Right ventricle myocardium inferior (tissue), 1 donor: ENCODE measurements at places on chromosomes 2 and 18. TPM values are rescaled to one million over a fixed set of nuclear protein-coding genes. Genes with fewer than 3 reads are reported as not detected.

DNA sequence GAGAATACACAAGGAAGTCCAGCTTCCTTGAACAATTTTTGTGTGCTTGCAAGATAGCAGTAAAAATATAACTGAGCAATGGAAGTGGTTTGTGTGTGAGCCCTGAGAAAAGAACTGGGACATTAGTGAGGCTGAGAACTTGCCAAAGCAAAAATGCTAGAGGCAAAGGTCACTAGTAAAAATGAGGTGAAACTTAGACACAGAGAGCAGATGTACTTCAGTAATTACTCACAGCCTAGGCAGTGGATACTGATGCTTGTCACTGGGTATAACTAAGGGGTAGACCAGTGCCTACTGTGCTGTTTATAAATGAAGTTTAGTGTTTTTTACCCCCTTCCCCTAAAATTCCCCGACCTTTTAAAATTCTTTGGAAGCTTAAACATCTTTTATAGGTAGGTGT is 450.1 kb downstream of the LPIN1 start:
- DNase-seq, result no peak

The CHRND gene
- not detected for total RNA-seq

The CD28 gene
- total RNA-seq, result 0.78 TPM

DNA sequence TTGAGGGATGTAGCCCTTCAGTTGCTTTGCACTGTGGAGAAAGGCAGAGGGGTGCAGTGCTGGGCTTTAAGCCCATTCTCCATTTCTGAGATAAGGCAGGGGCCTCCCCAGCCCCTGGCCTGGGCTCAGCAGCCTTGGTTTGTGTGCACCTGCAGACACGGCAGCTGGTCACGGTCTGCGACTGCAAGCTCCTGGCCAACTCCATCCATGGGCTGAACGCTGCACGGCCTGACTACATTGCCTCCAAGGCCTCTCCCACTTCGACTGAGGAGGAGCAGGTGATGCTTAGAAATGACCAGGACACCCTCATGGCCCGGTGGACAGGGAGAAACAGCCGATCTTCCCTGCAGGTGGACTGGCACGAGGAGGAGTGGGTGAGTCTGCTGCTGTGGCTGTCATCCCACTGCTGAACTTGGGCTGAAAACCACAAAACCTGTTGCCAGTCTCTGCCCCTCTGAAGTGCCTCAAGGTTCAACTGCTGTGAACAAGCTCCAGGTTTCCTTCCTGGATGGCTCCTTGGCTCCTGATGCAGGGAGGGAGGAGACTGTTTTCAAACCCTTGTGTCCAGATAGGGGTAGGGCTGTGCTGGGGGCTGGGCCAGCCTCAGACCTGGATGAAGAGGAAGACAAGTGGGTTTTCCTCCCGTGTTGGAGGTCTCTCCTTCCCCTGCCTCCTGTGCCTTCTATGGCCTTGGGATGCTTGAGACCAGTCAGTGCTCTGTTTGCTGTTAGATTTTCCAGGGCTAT is 54.0 kb downstream of the COA5 start:
- no peak for DNase-seq

- no peak for DNase-seq
Measured at GRCh38 chr18:44689736-44690135, 9.0 kb downstream of the SETBP1 start.

The EPHA4 gene
- 14.2 TPM for total RNA-seq

DNA sequence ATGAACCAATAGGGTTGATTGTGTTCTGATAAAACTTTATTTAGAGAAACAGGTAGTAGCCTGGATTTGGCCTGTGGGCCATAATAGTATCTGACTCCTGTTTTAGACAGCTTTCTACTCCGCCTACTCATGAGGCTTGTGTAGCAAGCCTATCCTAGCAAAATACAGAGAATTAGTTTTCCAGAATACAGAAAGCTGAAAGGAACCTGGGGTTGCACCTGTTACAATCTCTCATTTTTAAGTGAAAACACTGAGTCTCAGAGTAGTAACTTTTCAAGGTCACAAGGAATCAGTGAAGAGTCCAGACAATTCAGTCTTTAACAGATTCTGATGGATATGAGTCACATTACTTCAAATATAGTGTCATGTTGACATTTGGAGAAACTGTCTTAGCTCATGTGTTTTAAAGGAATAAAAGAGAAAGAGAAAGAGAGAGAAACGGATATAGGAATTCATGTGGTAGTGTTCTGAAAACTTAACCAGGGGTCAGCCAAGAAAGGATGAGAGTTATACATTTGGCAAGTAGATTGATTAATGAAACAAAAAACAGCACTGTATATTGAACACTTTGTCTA is 17.0 kb downstream of the ARHGAP28 start:
- no peak for DNase-seq

DNA sequence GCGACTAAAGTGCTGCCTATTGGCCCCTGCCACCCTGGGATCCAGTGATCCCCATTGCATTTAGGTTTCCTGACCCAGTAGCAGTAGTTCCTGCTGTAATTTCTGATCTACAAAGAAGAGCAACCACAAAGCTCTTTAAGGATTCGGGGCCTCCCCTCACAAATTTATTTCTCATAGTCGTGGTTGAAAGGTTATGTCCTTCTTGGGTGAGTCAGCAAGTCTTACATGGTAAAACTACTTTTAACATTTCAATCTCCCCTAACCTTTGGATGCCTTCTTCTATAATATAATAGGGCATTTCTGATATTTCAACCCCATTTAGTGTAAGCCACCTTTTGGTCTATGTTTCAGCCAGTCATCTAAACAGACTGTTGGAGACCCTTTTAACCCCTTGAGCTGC is 14.9 kb downstream of the PIKFYVE start:
- DNase-seq, result no peak

The PLEKHM3 gene
- total RNA-seq, result 13.6 TPM

- peak; percentile 42 for DNase-seq
Measured at GRCh38 chr2:241755166-241755565, 20.7 kb downstream of the D2HGDH start.

DNA sequence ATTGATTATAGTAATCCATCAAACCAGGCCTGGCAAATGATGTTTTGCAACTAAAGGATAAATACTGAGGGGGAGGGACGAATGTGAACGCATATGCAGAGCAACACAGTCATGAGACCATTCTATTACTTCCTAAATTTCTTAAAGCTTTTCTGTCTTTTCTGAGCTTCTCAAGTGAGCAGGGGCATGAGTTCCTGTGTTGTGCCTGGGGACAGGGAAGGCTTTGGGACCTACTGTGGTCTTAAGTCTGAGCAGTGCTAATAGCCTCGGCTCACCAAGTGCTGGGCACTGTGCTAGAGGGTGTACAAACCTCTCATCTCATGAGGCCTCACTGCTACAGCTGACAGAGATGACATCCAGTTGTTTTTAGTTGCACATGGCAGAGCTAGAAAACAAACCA is 182.4 kb downstream of the NEDD4L start:
- DNase-seq, result no peak

- no peak for DNase-seq
Measured at GRCh38 chr2:236605345-236605734, 35.7 kb downstream of the ACKR3 start.

The PAX3 gene
- not detected for total RNA-seq

The EFR3B gene
- total RNA-seq, result 4.1 TPM

The KCNG3 gene
- not detected for total RNA-seq

The VWA3B gene
- 0.38 TPM for total RNA-seq

GRCh38 chr2:74383254-74383653 is 3.1 kb upstream of the DCTN1 start:
- DNase-seq, result no peak
